Caco-2 (cell line): ENCODE measurements at places on chromosomes 4 and X. TPM values are rescaled to one million over a fixed set of nuclear protein-coding genes. Genes with fewer than 3 reads are reported as not detected.

DNA sequence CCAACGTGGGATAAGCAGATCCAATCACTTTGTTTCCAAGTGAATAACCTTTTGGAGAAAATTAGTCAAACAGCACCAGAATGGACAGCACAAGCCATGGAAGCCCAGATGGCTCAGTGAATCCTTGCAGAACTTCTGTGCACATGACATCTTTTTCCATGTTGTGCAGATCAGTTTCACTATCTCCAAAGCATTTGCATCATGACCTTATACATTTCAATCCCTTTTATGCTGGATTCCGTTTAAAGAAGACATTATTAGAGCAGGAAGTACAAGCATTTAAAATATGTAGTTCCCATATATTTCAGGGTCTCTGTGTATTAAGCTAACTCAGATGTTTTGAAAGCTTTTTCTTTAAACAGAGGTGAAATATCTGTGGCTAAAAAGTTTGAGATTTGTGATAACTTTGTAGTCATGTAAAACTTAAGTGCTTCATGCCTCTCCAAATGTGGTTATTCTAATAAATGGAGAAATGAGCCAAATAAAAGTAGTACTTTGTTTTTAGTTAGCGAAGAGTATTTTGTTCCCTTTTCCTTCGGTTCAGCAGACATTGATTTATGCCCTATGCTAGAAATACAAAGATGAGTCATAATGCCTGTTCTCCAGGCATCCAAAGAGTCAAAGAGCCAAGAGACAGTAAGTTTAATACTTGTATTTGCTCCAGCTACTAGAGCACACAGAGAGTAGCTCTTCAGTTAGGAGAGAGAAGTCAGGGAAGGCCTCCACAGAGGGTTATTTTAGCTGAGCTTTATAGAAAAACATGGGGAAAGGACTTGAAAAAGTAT is 39.0 kb downstream of the PLAC8 start:
- H3K27ac ChIP-seq = no peak overlapping the region
- no peak overlapping the region for H3K4me3 ChIP-seq
- no peaks in the 10 kb centered on the region for H3K4me1 ChIP-seq
- H3K27me3 ChIP-seq = no peaks in the 10 kb centered on the region

GRCh38 chr4:30295652-30296051 is 424.5 kb upstream of the PCDH7 start:
- H3K4me1 ChIP-seq = no peaks in the 10 kb centered on the region
- no peak overlapping the region for H3K4me3 ChIP-seq
- no peak overlapping the region for H3K27ac ChIP-seq
- H3K36me3 ChIP-seq = no peaks in the 10 kb centered on the region
- H3K27me3 ChIP-seq = no peaks in the 10 kb centered on the region

RNF175 gene
- not detected in 2 replicates for total RNA-seq

GRCh38 chrX:150405576-150405975 is 42.5 kb downstream of the MAMLD1 start:
- no peak overlapping the region for H3K4me3 ChIP-seq
- no peaks in the 10 kb centered on the region for H3K36me3 ChIP-seq
- H3K27me3 ChIP-seq = no peaks in the 10 kb centered on the region
- no peak overlapping the region for H3K27ac ChIP-seq
- DNase-seq = peak; percentile 19
- no peaks in the 10 kb centered on the region for H3K4me1 ChIP-seq

- no peak overlapping the region for H3K27ac ChIP-seq
- H3K4me1 ChIP-seq = peaks cover under 1% of the 10 kb centered on the region; the same call in 1 of the 2 replicates
- no peak for DNase-seq
- H3K4me3 ChIP-seq = no peak overlapping the region
- H3K36me3 ChIP-seq = no peaks in the 10 kb centered on the region
Measured at GRCh38 chr4:78656968-78657445, 105.4 kb downstream of the ANXA3 start.

- no peak overlapping the region for H3K4me3 ChIP-seq
- peaks cover 58% of the 10 kb centered on the region for H3K4me1 ChIP-seq
- H3K27me3 ChIP-seq = no peaks in the 10 kb centered on the region
- peak; percentile 84 for DNase-seq
- no peaks in the 10 kb centered on the region for H3K36me3 ChIP-seq
Measured at GRCh38 chrX:13028871-13029636, 15.4 kb downstream of the FAM9C start.

TLR6 gene
- total RNA-seq = not detected in 2 replicates

DNA sequence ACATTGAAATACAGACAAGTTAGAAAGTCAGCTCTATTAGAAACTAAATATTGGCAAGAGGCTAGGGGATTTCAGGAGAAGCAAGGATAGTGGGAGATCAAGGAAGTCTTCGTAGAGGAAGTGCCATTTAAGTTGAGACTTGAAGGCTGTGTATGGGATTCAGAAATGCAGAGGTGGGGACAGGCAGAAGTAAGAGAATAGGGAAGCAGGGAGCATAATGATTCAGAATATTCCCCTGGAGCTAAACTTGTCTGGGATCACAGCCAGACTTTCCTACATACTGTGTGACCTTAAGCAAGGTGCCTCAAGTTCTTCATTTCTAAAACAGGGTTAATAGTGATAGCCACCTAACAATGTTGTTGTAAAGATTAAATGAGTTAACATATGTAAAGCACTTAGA is 108.8 kb downstream of the DDIT4L start:
- no peak overlapping the region for H3K4me3 ChIP-seq
- no peaks in the 10 kb centered on the region for H3K27me3 ChIP-seq
- H3K4me1 ChIP-seq = peaks cover 17% of the 10 kb centered on the region; the same call in 1 of the 2 replicates
- DNase-seq = no peak

- H3K36me3 ChIP-seq = no peaks in the 10 kb centered on the region
- H3K4me1 ChIP-seq = no peaks in the 10 kb centered on the region
- no peak overlapping the region for H3K27ac ChIP-seq
- no peak for DNase-seq
- no peak overlapping the region for H3K4me3 ChIP-seq
Measured at GRCh38 chr4:23337292-23337691, 552.6 kb downstream of the PPARGC1A start.

- H3K4me1 ChIP-seq = no peaks in the 10 kb centered on the region
- H3K4me3 ChIP-seq = no peak overlapping the region
- no peak for DNase-seq
- no peaks in the 10 kb centered on the region for H3K27me3 ChIP-seq
Measured at GRCh38 chrX:136999024-136999423, 34.8 kb downstream of the GPR101 start.

- no peaks in the 10 kb centered on the region for H3K36me3 ChIP-seq
- no peak for DNase-seq
- no peaks in the 10 kb centered on the region for H3K27me3 ChIP-seq
- no peak overlapping the region for H3K27ac ChIP-seq
Measured at GRCh38 chr4:117957571-117957970, 76.7 kb upstream of the NDST3 start.

DNA sequence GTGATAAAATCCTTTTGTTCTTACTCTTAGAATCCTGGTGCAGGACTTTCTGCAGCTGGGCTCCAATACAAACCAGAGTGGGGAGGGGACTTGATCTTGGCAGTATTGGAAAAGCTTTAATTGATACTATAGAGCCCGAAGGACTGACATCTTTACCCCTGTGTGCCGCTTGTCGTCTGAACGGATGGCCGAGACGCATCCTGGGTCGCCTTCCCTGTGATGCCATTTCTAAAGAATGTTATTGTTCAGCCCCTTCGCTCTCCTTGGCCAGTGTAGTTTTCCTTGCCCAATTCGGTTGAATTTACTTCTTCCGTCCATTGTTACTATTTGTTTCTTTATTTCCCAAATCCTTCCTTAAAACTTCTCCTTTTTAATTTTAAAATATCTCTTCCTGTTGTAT is 80.9 kb downstream of the CLDN34 start:
- no peaks in the 10 kb centered on the region for H3K27me3 ChIP-seq
- no peaks in the 10 kb centered on the region for H3K36me3 ChIP-seq
- H3K27ac ChIP-seq = no peak overlapping the region

GRCh38 chr4:135268369-135268768 is 1066.8 kb upstream of the PABPC4L start:
- H3K27me3 ChIP-seq = no peaks in the 10 kb centered on the region
- no peak overlapping the region for H3K27ac ChIP-seq
- no peak for DNase-seq
- H3K36me3 ChIP-seq = no peaks in the 10 kb centered on the region

DNA sequence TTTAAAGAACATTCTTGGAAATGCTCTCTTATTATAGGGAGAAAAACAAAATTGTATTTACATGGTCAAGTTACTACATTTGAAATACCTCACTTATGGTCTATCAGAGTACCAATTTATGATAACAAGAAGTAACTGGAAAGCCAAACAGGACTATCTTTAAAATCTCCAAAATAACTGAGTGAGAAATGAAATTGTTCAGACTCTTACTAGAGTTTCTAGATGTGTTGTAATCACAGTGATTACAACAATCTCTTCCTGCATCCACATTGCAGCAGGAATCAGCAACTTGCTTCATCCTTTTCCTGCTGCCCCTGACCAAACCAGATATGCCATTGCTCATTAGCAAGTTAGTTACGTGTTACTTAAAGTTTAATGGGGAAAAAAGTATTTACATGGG is 245.2 kb upstream of the SMIM31 start:
- H3K4me1 ChIP-seq = no peaks in the 10 kb centered on the region
- no peak for DNase-seq

GRCh38 chr4:38663090-38663800 is 754 bp upstream of the KLF3 start:
- no peak overlapping the region for H3K27ac ChIP-seq
- peaks cover 29% of the 10 kb centered on the region for H3K4me1 ChIP-seq
- H3K36me3 ChIP-seq = no peaks in the 10 kb centered on the region
- no peaks in the 10 kb centered on the region for H3K27me3 ChIP-seq
- peak overlapping the region; percentile 74 for H3K4me3 ChIP-seq

DNA sequence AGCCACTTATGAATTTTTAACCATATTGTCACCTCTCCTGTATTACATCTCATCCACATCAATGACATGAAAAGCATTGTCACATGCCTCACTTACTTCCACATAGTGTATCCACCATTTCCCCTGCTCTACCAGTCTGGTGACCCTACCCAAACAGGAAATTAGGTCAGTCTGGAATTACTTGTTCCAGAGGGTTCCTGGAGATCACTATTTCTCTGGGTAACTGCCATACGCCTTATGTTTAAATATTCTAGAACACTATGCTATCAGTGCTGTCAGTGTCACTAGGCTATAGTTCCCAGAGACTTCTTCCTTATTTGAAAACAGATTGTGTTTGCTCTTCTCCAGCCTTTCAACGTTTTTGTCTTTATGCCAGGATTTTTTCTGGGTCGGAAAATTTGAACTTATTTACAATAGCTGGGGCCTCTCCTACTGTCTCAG is 15.0 kb downstream of the SRPX2 start:
- H3K4me1 ChIP-seq = no peaks in the 10 kb centered on the region
- no peak overlapping the region for H3K4me3 ChIP-seq
- H3K27ac ChIP-seq = no peak overlapping the region
- H3K36me3 ChIP-seq = no peaks in the 10 kb centered on the region

GRCh38 chrX:82219129-82219528 is 1017.2 kb downstream of the SH3BGRL start:
- no peak overlapping the region for H3K4me3 ChIP-seq
- H3K27ac ChIP-seq = no peak overlapping the region
- DNase-seq = no peak
- H3K36me3 ChIP-seq = no peaks in the 10 kb centered on the region
- H3K27me3 ChIP-seq = no peaks in the 10 kb centered on the region

DNA sequence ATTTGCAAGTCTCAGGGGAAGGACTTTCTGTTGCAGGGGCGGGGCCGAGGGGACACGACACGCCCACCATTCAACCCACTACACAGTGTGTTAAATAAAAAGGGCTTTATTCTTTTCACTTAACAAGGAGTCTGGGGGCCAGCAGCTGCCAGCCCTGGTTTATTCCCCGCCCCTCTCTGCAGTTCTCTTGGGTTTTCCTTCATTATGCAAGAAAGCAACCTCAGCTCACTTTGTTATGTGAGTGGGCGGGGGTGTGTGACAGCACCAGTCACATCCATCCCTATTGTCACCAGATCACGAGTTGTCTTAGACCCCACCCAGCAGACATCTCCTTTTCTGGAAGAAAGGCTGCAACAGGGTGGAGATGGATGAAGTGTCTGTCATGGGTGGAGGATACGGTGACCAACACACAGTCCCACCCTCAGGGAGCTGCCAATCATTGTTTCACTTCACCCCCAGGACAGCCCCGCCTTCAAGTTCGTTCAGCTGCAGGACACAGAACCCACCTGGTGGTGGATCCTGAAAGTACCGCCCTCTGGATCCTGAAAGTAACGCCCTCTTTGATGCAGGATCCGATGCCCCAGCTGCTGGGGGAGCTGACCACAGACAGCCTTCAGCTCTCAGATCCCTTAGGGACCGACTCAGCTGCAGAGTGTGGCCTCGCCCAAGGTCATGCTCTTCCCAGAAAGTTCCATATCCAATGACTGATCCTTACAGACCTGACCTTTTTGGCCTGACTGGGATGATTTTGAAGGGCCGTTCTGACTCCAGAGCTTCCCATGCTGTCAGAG is 79.6 kb downstream of the SMIM20 start:
- H3K27me3 ChIP-seq = no peaks in the 10 kb centered on the region
- DNase-seq = no peak
- no peak overlapping the region for H3K4me3 ChIP-seq
- H3K27ac ChIP-seq = no peak overlapping the region
- no peaks in the 10 kb centered on the region for H3K4me1 ChIP-seq

DNA sequence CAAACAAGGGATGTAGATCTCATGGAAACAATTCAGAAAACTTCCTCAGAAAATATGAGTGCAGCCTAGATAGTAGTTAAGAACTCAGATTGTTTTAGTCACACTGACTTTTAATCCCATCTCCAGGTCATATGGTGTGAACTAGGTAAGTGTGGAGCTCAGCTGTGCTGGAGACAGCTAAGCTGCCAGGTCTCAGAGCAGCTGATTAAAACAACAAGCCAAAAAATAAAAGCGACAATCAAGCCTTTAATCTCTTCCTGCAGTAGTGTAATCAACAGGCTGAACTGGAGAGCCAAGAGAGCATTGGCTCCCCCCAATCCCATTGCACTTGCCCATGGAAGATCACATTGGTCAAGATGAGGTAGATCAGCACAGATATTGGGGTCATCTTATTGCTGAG is 98.3 kb upstream of the ATOH1 start:
- no peak for DNase-seq
- H3K36me3 ChIP-seq = no peaks in the 10 kb centered on the region
- H3K4me1 ChIP-seq = no peaks in the 10 kb centered on the region
- no peak overlapping the region for H3K27ac ChIP-seq
- no peak overlapping the region for H3K4me3 ChIP-seq

DNA sequence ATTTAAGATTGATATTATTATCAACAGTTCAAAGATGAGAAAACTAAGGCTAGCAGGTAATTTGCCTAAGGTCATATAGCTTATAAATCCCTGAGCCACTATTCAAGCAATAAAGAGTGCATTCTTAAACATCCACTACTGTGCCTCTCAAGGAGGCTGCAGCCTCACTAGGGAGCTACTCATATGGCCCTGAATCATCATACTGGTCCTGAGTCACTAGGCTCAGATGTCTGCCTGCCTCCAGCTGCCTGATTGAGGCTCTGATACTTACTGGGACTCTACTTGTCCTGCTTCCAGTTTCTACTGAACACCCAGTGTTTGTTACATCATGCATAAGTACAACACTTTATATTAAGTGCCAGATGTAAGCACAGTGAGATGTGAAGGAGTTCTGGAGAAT is 110.7 kb downstream of the AASDH start:
- no peak overlapping the region for H3K27ac ChIP-seq
- DNase-seq = no peak
- no peak overlapping the region for H3K4me3 ChIP-seq
- no peaks in the 10 kb centered on the region for H3K4me1 ChIP-seq
- no peaks in the 10 kb centered on the region; the same call in 1 of the 2 replicates for H3K36me3 ChIP-seq

PCDH10 gene
- total RNA-seq = not detected in 2 replicates

OTUD6A gene
- total RNA-seq = not detected in 2 replicates

- no peak overlapping the region for H3K4me3 ChIP-seq
- no peaks in the 10 kb centered on the region for H3K36me3 ChIP-seq
- no peak overlapping the region for H3K27ac ChIP-seq
- no peaks in the 10 kb centered on the region for H3K27me3 ChIP-seq
- DNase-seq = no peak
Measured at GRCh38 chr4:141575884-141576283, 60.5 kb upstream of the IL15 start.
